ENCODE measurements at places on chromosomes 6 and 20.

DNA sequence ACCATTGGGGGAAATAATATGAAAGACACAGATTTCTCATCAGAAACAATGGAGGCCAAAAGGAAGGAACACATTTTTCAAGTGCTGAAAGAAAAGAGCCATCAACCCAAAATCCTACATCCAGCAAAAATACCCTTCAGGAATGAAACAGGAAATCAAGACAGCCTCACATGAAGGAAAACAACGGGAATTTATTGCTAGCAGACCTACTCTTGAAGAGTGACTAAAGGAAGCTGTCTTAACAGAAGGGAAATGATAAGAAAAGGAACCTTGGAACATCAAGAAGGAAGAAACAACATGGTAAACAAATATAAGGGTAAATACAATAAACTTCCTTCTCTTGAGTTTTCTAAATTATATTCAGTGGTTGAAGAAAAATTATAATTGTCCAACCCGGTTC lies 44.2 kb downstream of the RNF24 start:
- DNase-seq = no peak

DNA sequence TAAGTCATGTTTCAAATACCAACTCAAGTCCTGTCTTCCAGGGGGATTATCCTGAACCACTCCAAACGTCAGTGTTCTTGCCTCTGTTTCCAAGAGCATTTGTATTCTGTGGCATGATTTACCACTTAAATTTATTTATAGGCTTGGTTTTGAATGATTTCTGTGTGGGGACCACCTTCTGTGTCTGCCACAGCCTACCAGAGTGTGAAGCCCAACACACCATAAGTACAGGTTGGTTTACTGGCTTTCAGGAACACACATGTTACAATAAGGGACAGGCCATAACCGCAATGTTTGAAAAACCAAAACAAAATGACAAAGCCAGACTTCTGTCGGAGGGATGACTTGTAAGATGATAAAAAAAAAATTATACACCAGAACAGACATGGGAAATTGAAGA lies 56.5 kb upstream of the MAP3K7 start:
- peak; percentile 1 for DNase-seq

GRCh38 chr6:52538901-52539354 lies 37.9 kb downstream of the TRAM2 start:
- peak; percentile 74 for DNase-seq

DNA sequence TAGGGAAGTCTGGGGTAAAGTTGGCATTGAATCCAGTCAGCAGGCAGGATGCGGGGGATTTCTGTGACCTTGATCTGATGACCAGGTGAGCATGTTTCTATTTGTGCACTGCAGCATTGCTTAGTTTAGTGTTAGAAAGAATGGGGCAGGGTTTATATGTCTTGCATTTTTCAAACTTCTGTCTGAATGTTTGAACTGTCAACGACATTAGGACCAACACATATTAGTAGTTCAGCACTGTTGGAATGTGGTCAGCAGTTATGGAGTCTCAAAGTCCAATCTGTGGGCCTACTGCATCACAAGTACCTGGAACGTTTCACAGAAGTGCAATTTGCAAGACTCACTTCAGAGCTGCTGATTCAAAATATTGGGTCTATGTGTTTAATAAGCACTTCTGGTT lies 276.6 kb upstream of the BMP2 start:
- DNase-seq = no peak

DNA sequence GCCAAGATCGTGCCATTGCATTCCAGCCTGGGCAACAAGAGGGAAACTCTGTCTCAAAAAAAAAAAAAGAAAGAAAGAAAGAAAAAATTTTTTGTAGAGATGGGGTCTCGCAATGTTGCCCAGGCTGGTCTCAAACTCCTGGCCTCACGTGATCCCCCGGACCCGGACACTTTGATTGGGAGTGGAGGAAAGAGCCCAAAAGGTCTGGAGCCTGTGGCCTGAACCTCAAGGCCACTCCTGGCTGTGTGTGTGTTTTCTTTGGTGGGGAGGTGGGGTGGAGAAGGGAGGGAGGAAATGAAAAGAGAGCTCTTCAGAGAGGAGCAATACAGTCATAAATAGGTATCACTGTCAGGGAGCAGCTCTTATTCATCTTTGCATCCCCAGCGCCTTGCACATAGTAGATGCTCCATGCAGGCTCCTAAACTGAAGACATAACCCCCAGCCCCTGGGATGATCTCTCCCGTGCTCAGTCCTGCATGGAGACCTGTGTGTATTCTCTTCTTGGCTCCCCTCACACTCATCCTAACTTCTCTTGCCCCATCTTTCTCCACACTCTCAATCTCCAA lies 75.7 kb downstream of the FGD2 start:
- no peak for DNase-seq

- DNase-seq = no peak
Measured at GRCh38 chr6:79778816-79779215, 147.7 kb downstream of the SH3BGRL2 start.

- DNase-seq = peak; percentile 25
Measured at GRCh38 chr20:44785768-44786167, 24.6 kb downstream of the RIMS4 start.

DNA sequence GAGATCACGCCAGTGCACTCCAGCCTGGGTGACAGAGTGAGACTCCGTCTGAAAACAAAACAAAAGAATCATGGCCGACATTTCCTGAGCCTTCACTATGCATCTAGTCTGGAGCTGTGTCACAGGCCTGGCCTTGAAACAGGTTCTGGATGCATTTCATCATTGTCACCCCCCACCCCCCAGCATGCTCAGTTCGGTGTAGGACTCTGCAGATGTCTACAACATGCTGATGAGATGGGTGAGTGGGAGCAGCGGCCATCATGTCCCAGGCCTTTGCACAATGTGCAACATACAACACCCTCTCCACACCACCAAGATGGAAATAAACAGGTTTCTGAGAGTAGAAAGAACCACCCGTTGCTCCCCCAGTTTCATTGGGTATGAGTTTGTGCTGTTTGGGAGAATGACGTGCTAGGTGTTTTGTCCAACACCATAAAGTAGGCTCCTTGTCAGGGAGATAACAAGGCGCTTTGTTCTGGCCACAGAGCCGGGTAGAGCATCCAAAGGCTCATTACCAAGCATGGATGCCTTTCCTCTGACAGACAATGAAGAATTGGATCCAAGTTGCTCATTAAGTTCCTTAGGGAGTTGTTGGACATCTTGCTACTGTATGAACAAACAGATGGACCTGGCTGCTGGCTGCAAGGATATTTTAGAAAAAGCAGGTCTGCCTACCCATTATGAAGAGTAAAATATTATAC lies 22.1 kb downstream of the SNHG17 start:
- no peak for DNase-seq

GRCh38 chr6:84255641-84256040 lies 28.2 kb upstream of the CEP162 start:
- no peak for DNase-seq

GRCh38 chr6:146850981-146851380 lies 252.2 kb downstream of the ADGB start:
- DNase-seq = peak; percentile 30

DNA sequence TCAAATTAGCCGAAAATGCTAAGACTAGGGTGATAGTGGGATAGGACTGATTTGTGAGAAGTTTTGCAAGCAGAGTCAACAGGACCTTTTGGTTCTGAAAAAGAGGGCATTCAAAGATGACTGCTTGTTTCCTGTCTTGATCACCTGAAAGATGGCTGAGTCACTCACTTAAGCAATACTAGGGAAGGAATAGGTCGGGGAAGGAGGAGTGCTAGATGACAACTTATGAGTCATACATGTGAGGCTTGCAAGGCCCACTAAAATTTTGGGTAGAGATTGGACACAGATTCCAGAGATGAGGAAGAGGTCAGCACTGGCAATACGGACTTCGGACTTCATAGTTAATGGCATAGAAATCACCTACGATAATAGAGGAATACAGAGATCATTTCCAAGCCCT lies 89.2 kb downstream of the FAM83B start:
- DNase-seq = peak; percentile 80

DNA sequence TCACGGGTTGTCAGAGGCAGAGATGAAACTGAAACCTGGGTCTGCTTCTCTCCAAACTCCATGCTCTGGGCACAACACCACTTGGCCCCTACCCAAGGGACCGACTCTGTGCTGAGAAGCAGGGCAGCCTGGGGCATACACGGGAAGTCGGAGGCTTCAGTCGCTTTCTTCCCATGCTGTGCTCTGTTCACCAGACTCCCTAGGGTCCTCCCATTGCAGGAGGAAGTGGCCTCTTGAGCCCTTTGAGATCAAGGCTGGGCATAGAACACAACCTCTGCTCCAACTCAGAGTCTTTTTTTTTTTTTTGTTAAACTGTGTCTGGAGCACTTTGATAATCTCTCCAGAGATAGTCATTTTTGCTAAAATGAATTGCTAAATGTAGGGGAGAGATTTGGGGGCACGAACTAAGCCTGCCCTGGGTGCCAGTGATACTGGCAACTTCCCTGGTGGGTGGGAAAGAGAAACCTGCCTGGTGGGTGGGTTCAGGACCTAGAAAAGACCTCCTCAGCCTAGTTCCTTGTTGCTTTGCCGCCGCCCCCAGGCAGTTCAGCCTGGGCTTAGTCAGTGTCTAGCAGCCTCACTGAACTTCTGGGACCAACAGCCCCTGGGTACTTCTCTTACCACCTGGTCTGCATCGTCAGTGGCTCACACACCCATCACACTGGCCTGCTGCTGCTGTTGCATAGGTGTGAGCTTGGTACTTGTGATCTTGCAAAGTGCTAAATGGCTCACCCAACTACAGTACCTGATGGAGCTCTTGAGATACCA lies 62.0 kb downstream of the PPP1R14C start:
- no peak for DNase-seq

- DNase-seq = peak; percentile 84
Measured at GRCh38 chr6:5657684-5658430, 348.9 kb downstream of the NRN1 start.

- no peak for DNase-seq
Measured at GRCh38 chr20:37913567-37914366, 10.8 kb downstream of the VSTM2L start.
